NCI-H2171 (cell line): ENCODE measurements at places on chromosomes 3 and 15.
A peak's percentile ranks its signal among the peaks of the same experiment; 100 is the strongest.

GRCh38 chr15:52778457-52778856 lies 11.7 kb downstream of the ONECUT1 start:
- DNase-seq: no peak

- peak; percentile 18 for DNase-seq
Measured at GRCh38 chr15:74957476-74958035, 984 bp upstream of the RPP25 start.

DNA sequence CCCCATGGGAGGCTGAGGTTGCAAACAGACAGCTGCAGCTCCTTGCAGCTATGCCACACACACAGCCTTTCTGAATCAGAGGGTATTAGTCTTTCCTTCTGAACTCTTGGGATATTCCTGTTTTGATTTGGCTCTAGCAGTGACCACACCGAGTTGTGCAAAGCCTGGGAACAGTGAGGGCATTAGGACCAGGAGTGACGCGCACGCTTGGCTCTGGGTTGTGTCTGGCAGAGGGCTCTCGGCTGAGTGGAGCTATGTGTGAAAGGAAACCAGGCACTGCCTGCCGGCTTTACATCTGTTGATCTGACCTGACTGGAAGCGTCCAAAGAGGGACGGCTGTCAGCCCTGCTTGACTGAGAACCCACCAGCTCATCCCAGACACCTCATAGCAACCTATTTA lies at the start of gene GALNT15:
Gene GALNT15 (plus strand): TSS at position 292 of the 400 bp plus-strand sequence. CDS start 472 bp downstream, outside the sequence.
- no peak for DNase-seq

- no peak for DNase-seq
Measured at GRCh38 chr15:42456531-42456930, 34.4 kb downstream of the ZNF106 start.

DNA sequence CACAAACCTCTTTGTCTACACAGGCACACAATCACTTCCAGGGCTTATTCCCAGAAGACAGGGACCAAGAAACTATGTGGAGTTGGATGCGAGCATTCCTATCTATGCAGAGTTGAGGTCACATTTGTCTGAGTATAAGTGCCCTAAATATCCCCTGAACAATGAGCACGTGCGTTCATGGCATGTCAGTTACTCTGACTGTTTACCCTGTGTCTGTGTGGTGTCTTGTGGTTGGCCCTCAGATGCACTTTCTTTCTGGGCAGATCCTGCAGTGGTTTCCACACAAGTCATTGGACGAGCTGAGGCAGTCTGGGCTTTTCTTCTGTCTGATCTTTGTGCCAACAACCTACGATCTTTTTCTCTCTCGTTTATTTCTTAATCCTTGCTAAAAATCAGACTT lies 134.5 kb downstream of the FBN1 start:
- no peak for DNase-seq

GRCh38 chr3:75329476-75330097 lies 334.5 kb upstream of the FRG2C start:
- DNase-seq: no peak

- DNase-seq: no peak
Measured at GRCh38 chr3:194990454-194991337, 280.3 kb downstream of the XXYLT1 start.

DNA sequence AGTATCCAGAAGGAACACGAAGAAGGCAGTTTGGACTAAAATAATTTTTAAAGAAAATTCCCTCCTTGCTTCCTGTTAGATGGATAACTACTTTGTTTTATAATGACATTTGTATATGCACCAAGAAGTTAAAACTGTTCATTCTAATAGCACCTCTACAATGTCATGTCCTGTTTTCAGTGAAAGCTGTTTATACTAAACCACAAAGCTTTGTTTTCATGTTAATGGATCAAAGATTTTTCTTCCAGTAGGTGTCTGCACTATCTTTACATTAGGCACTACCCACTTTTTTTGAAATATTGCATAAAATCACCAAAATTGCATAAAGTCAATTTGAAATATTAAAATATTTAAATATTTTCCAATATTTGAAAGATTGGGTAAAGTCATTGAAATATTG lies 10.1 kb downstream of the RARRES1 start:
- DNase-seq: no peak

- peak; percentile 74 for DNase-seq
Measured at GRCh38 chr3:114892880-114893279, 254.2 kb downstream of the ZBTB20 start.

GRCh38 chr3:160885791-160886286 lies 129.8 kb downstream of the PPM1L start:
- DNase-seq: peak; percentile 92
